Inflammatory macrophage treated with lipopolysaccharide for 1 hour (primary cell): ENCODE measurements at places on chromosomes 2 and 18.

DNA sequence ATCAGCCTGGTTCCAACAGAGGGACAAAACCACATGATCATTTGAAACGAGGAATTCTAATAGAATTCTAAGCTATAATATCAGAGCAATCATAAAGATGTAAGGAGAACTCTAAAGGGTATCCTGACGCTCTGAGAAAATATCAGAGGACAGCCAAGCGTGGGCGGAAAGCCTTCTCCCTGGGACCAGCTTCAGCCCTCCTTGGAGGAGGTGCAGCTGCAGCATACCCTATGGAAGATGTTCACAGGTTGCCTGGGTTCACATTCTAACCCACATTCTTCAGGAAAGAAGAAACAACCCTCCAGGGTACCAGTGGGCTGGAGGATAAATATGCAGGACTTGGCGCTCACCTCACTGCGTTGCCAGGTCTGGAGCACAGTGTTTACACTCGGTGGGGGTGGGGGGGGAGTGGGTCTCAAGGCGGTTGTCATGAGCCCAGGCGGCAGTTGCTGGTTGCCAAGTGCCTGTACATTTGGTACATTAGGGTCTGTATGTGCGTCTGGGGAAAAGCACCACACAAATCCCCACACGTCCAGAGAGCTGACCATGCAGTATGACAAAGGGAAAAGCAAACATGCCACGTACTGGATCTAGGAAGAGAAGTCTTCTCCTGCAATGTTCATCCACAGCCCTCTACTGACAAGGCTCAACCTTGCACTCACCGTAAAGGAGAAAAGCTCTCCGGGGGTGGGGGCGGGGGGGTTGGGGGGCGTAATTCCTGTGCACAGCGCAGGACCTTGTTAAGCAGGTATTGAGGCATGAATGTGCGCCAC, 80.5 kb downstream of the CDH19 start:
- no peak for DNase-seq

- no peak for DNase-seq
Observed at GRCh38 chr2:71856773-71857525, 290.7 kb downstream of the CYP26B1 start.

DNA sequence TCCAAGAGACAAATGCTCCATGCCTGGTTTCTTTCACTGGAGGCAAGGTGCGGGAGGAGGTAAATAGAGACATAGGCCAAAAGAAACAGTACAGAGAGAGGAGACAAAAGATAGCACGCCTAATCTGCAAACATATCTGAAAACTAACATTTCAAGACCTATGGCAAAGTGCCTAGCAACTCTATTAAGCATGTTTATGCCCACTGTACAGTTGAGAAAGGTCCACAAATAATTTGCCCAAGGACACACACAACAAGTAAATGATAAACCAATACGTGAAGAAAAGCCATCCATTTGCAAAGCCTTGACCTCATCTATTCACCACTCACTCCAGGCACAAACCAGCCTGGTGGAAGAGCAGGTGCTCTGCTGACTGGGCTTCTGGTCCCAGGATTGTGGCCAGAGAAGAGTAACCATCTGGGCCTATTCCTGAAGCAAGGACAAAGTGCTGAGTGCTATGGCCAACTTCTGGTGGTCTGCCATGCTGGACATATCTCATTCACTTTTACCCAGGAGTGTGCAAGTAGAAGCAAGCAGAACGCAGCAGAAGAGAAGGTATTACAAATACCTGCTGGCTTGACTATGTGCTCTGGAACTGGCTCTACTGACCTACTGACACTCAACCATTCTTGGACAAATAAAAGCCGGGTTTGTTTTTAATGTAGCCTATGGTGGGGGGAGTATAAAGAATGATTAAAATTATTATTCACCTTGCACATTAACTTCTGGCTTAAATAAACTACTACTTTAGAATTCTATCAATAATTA, 25.3 kb downstream of the TMEM131 start:
- DNase-seq = no peak

DNA sequence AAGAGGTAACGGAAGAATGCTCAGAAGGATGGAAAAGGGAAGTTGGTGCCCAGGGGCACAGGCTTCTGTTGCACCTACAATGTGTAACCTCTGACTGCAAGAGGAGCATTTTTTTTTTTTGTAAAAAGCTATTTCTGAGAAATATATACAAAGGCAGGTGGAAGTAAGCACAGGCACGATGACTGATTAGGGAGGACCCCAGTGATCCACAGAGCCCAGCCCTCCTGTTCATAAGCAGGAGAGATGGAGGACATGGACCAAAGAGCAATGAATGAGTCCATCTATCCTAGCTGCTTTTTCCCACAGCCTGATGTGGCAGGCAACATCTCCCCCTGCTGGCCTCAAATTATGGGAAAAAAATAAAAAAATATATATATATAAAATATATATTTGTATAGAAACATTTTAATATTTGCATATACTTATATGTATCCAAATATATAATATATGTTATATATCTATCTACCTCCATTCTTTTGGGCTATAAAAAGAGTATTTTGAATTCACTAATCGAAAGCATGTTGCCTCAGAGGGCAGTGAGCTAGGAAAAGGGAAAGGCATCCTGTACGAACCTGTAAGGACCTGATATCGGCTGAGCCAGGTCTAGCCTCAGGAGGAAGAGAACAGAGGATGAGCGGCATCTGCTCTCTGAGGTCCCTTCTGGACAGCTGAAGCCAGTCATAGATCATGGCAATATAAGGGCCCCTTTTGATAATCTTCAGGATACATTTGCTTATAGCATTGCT, 166.0 kb upstream of the STK17B start:
- DNase-seq = peak; percentile 66

- DNase-seq = no peak
Observed at GRCh38 chr18:48161911-48162698, 231.6 kb upstream of the SMAD2 start.

GRCh38 chr2:66127656-66128055, 307.3 kb upstream of the MEIS1 start:
- no peak for DNase-seq

GRCh38 chr2:238570391-238570790, 143.7 kb downstream of the ASB1 start:
- no peak for DNase-seq

DNA sequence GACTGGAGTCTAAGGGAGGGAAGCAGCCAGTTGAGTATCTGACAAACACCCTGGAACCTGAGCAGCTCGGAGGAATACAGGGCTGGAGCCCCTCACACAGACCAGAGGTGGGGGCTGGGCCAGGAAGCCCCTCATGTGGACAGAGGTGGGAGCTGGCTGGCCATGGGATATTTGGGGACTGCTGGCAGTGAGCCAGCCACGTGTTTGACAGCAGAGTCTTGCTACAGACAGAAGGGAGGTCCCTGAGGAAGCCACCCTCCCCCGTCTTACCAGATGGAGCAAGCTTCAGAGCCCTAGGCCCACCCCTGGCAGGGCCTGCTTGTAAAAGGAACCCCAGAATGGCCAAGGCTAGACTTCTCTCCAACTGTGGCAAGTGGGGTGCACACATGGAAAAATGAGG, 3.6 kb upstream of the MTERF4 start:
- DNase-seq = no peak

- no peak for DNase-seq
Observed at GRCh38 chr2:154013514-154013913, 141.8 kb downstream of the GALNT13 start.

DNA sequence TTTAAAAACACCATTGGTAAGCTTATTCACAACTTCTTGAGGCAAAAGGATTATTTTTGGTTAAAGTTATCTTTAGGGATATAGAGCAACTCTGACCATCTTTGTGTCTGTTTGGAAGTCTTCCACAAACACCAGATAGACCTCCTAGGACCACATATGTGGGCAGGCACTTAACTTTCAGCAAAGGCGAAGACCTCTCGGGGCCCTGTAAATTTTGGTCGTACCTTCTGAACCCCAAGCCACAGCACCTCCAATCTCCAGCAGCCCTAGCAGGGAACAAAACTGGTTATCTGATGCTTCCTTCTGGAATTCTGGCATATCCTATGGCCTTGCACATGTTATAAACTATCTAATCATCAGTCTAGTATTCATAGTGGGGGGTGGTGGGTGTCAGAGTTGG, 114.8 kb downstream of the MBD5 start:
- DNase-seq = no peak

GRCh38 chr2:53884883-53885282, 25.1 kb upstream of the GPR75 start:
- DNase-seq = no peak

- no peak for DNase-seq
Observed at GRCh38 chr2:48779019-48779716, 23.6 kb upstream of the LHCGR start.

DNA sequence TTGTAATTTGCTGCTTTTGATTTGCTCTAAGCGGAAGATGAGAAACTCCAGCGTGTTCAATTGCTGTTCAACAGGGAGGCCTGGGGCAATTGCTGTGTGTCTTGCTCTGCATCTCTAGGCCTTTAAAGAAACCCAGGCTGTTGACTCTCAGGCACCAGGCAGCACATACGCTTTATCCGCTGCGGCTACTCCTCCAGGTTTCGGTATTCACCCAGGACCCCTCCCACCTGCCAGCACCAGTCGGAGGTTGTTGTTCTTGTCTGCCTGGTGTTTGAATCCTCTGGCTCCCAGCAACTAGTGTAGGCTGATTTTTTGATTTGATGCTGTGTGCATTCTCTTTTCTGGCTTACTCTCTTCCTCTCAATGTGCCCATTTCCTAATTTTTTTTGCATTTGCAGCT, 383.1 kb downstream of the TSN start:
- no peak for DNase-seq

DNA sequence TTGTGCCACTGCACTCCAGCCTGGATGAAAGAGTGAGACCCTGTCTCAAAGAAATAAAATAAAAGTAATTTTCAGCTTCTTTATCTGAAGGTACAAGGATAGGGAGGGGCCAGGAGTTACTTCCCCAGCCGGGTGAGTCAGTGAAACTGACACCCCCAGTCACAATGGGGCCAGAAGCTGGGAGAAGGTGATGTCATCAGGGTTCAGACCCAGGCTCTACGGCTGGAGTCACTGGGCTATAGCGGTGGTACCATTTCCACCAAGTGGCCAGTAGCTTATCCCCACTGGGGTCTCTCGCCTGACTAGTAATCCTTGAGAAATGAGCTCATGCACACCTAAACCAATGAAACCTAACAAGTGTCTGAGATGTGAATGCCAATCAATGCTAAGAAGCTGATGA, 107.9 kb downstream of the ALPK2 start:
- peak; percentile 41 for DNase-seq
